ENCODE measurements at places on chromosomes 2 and 18.

DNA sequence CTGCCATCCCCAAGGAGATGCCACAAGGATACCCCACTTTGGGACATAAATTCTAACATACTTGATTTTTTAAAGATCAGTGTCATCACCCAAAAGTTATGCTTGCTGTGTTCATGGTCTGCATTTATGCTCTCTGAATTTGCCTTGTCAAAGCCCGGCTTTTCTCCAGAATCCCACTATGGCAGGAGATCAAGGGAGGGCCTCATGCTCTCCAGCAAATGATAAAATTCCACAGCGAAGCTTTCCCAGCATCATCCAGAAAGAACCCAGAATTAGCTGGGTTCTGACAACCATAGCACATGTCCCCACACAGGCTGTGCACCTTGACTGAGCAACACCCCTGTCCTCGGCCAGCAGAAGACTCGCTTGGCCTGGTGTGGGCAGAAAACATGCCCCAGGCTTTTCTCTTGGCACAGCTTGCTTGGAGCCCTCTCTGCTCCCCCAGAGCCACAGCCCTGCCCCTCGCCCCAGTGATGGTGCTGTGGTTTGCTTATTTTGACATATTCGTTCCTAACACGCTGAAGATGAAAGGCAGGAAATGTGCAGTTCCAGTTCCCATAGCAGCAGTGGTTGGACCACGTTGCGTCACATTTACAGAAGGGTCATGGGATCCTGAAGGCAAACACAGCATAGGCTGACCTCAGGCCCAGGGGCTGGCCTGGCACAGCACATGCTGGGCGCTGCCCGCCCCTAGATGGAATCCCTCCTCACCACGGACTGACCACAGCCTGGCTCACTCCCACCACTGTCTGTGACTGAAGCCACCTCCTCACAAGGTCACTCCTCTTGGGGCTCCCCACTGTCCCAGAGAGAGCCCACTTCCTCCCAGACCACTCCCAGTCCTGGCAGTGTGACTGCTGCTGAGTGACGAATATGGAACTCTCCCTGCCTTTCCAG, 14.1 kb upstream of the CHRNA1 start:
- DNase-seq: peak; percentile 9

- no peak for DNase-seq
Measured at GRCh38 chr18:54852780-54853675, 24.8 kb downstream of the RAB27B start.

- DNase-seq: no peak
Measured at GRCh38 chr2:29917781-29918180, 3.6 kb downstream of the ALK start.

- DNase-seq: no peak
Measured at GRCh38 chr18:22199005-22199404, 29.6 kb downstream of the GATA6 start.

DNA sequence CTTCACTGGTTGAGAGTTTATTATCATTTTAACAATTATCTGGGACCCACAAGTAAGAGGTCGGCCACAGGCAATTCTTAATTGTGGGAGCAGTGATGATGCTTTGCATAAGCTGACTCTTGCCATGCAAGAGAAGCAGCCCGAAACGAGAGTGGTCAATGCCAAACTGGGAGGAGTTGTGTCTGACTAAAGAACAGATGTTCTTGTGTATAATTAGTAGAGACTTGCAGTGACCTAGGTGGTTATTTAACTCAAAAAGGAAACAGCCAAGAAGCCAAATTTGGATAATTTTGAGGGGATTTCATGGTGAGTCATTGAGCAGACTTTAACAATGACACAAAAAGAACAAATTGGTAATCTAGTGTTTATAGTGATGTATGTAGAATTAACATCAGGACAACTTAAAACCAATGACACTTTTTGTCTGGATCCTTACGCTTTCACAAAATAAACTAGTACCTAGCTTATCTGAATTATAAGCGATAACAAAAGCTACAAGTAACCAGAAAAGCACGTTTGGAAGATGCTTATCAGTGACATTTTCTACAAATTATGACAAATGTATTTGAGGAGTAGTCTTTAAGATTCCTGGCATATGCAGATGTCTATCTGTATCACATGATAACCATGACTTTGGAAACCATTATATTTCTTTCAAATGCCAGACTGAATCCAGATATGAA, 184.7 kb upstream of the DLGAP1 start:
- DNase-seq: no peak

DNA sequence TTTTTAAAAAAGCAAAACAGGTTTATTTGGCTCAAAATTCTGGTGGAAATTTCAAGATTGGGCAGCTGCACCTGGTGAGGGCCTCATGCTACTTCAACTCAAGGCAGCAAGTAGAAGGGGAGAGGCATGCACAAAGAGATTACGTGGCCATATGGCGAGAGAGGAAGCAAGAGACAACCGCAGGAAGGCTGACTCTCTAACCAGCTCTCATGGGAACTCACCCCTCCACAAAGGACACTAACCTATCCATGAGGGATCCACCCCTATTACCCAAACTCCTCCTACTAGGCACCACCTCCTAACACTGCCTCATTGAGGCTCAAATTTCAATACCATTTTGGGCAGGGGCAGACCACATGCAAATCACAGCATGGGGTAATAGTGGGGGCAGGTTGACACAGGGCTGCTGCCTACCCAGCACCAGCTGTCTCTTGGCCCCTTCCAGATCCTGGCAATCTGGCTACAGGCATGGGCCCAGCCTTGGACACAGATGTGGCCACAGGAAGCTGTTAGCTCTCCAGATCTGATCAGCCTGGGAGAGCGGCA, 2.0 kb upstream of the CAPN10 start:
- DNase-seq: no peak

GRCh38 chr2:196277002-196277401, 105.6 kb upstream of the STK17B start:
- DNase-seq: no peak

DNA sequence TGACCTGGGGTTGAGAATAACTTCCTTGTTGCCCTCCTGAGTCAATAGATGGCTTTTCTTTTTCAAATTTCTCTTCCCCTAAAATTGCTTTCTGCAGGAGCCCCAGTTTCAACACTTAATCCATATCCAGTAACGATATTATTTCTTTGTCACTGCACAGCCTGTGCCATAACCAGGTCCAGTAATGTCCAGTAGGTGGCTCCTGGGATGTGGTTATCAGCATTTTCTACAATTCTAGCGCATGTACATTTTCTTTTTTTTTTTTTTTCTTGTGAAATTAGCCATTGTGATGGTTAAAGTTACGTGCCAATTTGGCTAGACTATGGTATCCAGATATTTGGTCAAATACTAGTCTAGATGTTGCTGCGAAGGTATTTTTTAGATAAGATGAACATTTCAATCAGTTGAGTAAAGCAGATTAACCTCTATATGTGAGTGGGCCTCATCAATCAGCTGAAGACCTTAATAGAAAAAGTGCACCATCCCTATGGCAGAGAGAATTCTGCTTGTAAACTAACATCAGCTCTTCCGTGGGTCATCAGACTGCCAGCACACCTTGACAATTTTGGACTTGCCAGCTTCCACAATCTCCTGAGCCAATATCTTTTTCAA, 72.9 kb upstream of the SCG2 start:
- no peak for DNase-seq

DNA sequence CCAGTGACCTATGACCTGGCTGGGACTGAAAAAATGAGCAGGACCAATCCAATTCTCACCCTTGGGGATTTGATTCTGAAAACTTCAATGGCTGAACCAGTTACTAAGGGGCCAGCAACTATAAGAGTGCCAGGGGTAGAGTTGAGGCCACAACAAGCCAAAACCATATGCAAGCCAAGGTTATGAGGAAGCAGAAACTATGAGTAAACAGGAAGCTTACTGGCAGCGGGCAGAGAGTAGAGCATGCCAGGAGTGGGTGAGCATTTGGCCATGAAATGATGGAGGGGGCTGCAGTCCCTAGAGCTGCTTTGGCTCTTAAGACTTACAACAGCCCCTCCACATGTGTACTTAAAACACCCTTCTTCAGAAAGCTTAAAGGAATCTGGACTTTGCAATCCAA, 82.4 kb downstream of the RBMS1 start:
- no peak for DNase-seq

DNA sequence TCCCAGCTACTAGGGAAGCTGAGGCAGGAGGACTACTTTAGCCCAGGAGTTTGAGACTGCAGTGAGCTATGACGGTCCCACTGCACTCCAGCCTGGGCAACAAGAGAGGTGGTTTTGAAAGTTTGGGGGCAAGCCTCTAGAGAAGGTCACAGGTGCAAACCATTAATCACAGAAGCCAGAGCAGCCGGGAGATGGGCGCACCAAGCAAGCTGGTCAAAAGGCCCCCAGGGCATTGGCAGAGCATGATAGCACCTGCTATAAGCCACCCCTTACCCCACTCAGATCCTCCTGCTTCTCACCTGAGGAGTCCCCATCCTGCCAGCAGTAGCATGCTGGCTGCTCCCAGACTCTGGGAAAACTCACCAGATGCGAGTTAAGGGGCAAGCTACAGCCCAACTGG, 116.1 kb upstream of the RAB12 start:
- no peak for DNase-seq

GRCh38 chr18:8989017-8989416, 113.5 kb upstream of the NDUFV2 start:
- DNase-seq: no peak

DNA sequence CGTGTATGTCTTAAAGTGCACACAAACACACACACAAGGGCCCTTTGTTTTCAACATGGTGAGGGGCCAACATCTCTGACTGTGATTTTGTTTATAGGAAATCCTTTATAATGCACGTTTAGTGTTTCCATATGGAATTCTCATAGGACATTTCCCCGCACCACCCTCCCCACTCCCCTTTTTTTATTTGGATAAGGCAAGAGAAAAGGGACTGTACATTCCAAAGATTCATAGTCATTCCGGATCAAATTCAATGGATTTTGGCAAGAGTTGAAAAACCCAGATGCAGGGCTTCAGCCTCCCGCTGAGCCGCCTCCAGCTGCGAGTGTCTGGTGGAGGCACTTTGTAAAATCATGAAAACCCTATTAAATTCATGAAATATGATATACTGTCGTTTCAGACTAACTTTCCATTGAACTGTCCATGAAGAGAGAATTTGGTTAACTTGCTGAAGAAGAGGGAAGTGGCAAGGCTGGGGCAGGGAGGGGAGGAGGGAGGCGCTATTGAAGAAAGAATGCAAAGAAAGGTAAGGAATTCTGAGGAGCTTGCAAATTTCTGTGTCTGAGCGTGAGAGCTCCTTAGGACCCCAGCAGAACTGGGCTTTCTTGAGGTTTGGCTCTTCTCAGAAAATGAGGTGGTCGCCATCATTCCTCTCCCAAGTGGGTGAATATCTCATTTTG, 25.8 kb upstream of the SLC14A2 start:
- no peak for DNase-seq

GRCh38 chr2:196213252-196213980, 42.0 kb upstream of the STK17B start:
- no peak for DNase-seq

DNA sequence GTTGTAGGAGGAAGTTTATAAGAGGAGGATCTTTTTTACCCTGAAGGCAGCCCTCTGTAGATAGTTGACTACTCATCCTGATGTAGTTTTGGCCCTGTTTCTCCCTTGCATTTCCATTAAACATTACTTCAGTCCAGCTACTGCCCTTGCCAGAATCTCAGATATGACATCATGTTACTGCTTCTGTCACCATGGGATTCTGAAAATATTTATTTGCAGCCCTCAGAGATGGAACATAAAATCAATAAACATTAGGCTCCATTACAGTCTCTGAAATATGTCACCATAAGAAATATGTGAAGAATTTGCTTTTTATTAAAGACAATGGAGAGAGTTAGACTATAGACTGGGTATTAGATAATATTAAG, 68.7 kb upstream of the STK39 start:
- DNase-seq: no peak

DNA sequence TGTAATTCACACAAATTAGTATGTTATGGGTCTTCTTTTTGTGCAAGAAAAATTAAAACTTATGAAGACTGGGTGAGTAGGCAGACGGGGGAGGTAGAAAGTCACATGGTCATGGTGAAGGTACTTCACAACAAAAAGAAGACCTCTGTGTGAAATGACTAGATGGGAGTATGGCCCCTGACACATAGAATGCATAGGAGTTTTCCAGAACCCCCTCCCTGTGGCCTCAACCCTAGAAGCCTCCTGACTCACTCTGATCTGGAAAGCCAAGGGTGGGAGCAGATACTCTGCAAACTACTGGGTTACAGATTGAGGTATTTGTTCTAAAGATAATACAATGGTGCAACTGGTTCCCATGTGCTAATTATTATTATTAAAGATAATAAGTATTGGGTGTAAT, 23.2 kb downstream of the SATB2 start:
- no peak for DNase-seq

DNA sequence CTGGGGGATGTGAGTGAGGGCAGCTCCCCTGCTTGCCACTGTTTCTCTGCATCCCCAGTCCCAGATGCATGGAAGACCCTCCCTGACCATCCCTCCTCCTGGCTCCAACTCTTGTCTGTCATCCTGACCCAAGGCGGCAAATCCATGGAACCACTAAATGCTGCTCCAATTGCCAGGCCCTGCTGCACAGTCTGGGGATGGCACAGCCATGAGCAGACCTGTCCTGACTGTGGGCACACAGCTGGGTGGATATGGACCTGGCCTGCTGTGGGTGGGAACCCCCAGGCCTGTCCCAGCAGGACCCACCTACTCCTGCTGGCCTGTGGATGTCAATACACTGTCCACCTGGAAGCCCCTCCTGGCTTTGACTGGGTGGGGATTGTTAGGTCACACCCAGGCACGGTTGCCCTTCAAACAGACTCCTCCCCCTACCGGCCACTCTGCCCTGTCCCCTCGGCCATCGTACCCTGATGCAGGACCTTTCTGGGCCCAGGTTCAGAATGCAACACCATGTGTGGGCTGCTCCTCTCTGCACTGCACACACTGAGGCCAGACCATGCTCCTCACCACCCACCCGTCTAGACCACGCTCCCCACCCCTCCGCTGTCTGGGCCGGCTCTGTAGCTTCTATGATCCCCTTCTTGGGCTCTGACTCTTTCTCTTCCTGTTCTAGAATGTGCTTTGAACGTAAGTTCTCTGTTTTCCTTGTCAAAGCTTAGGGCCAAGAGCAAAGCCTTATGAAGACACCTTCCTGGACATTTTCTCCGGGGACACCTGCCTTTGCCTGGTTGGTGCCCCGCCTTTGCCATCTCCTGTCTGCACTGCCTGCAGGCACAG, 57.9 kb downstream of the INPP5D start:
- DNase-seq: no peak

GRCh38 chr18:49858309-49859020, 45.1 kb upstream of the ACAA2 start:
- peak; percentile 29 for DNase-seq

DNA sequence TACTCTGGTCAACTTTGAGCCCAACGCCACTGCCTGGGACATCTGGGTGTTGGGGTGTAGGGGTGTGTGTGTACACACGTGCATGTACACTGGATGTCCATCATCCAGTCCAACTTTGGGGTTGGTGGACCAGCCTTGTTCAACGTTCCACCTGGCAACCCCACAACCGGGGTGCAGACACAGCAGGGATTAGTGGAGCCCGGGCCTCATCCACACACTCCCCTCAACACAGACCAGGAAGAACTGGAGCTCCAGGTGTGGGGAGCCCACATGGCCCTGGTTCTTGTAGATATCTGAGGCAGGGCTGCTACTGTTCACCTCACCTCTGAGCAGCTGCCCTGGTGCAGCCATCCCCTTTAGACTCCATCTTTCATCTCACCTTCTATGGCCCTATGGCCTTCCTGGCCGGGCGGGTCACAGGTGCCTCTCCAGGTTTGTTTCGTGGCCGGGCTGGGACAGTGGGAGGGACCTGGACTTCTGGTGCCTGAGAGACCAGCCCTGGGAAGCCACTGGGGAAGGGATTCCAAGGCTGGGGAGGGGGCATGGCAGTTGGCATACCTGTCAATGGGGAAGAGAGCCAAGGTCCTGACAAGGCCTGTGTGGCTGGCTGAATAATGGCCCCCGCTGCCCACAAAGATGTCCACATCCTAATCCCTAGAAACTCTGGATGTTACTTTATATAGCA, 7.5 kb downstream of the NEU2 start:
- DNase-seq: no peak

Measured in stimulated activated CD4-positive, alpha-beta T cell treated with anti-CD3 and anti-CD28 coated beads, Interleukin-15, amount 100 ng/mL, for 1 hour (primary cell).